WTC11 (cell line): ENCODE measurements at places on chromosomes 16 and 17.

DNA sequence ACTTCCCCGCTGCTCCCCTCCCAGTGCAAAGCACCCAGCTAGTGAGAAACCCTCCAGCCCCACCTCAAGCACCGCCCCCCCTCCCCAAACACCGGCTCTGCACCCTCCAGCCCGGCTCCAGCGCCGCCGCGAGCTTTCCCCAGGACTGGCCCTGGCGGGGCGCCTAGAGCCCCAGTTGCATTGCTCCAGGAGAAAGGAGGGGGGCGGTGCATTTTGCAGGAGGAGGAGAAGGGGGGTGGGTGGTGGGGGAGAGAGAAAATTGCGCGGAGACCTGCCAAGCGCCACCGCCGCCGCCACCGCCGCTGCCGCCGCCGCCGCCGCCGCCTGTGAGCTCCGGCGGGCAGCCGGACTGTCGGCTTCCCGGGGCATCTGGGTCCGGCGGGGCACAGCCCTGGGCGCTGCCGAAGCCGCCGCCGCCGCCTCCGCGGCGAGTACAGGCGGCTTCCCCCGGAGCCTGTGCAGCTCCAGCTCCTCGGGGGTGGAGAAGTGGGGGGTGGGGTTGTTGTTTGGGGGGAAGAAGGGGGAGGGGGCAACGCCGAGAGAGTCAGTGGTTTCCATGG, 333 bp upstream of the NOG start:
- peak; percentile 73 for DNase-seq

GRCh38 chr16:4523686-4524085, 14.9 kb downstream of the CDIP1 start:
- DNase-seq = no peak

DNA sequence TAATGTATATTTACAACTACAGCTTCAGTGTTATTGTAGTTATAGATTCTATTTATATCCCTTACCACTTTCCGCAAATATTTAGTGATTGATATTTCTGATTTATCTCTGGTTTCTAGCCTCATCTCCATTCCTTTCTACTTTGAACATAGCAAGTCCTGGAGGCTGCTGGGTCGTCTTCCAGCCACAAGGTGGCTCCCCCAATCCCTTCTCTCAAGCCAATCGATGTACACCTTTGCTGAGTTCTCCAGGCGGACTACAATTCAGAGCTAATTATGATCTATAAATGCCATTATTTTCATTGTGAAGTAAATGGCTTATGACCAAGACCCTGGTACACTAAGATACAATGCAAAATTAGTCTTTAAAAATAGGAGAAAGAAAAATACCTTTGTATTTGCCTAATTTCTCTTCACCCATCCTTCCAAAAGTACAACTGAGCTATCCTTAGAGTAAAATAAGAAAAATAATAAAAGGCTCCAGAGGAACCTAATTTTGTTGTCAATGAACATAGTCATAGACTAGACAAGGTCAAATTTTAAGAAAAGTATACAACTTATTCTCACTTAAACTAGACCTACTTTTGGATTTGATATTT, 122.1 kb downstream of the SKAP1 start:
- peak; percentile 59 for DNase-seq

DNA sequence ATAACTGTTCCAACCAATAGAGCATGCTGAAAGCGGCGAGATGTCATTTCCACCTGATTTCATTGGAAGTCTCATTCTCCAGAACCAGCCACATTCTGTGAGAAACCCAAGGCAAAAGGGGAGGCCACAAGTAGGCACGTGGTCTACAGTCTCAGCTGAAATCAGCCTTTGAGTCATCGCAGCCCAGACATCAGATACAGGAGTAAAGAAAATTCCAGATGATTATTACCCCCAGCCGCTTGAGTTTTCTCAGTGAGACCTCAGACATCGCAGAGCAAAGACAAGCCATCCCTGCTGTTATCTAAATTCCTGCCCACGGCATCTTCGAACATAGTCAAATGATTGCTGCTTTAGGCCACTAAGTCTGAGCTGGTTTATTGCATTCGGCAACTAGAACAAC, 23.1 kb downstream of the STAT3 start:
- no peak for DNase-seq

- no peak for DNase-seq
Observed at GRCh38 chr16:83390759-83391158, 417.0 kb upstream of the HSBP1 start.
